ENCODE measurements at places on chromosomes 7 and 10.

DNA sequence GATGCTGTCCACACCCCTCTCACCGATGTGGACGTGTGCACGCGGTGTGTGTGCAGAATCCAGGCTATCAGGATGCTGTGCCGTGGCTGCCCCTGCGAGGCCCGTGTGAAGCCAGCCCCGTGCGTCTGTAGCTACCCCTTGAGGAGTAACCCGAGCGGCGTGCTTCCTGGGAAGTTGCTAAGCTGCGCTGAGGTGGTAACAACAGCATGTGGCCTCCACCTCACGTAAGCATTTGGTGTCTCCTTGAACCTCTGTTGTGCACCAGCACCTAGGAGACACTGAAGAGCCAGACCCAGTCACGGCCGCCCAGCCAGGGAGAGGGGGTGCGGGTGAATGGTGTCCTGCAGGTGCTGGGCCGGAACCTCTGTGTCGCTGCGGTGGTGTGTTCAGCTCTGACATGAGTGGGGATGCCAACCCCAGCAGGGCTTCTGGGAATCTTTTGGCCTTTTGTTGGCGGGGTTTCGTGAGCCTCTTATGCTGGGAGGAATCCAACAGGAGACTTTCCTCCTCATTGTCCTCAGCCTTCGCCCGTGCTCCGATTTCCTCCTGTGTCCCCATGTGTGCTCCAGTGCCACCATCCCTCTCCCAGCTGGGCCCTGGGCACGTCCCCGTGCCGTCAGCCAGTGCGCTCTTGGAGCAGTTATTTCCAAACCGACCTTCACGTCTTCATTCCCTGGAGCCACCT, 60.4 kb downstream of the DNAJB6 start:
- DNase-seq, result no peak

DNA sequence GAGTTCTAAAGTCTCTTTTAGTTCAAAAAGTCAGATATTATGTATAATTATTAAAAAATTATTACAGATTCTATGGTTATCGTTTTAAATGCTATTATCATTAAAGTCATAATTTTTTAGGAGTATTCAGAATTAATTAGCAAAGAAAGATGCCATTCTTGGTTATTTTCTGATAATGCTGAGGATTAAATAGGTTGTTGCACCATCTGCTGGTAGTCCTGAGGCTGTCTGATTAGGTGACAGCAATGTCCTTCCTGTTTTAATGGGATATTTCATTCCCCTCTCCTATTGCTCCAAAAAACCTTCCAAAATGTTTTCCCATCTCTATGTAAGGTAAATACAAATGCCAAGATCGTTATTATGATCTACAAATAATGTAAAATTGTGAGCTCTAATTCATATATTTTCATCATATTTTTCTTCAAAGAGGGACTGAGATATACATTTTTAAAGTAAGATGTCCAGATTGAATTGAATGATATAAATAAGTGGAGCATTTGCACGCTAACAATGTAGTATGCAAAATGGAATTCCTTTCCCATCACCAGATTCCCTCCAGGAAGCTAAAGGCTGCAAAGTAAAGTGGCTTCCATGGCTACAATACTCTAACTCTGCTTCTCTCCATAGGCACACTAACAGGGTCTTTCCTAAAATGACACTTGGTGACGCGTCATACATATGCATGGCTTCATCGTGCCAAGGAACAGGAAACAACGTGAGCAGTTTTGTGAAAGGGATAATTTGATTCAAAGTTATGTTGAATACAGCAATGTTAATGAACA, 58.8 kb upstream of the AKR1E2 start:
- DNase-seq, result no peak

DNA sequence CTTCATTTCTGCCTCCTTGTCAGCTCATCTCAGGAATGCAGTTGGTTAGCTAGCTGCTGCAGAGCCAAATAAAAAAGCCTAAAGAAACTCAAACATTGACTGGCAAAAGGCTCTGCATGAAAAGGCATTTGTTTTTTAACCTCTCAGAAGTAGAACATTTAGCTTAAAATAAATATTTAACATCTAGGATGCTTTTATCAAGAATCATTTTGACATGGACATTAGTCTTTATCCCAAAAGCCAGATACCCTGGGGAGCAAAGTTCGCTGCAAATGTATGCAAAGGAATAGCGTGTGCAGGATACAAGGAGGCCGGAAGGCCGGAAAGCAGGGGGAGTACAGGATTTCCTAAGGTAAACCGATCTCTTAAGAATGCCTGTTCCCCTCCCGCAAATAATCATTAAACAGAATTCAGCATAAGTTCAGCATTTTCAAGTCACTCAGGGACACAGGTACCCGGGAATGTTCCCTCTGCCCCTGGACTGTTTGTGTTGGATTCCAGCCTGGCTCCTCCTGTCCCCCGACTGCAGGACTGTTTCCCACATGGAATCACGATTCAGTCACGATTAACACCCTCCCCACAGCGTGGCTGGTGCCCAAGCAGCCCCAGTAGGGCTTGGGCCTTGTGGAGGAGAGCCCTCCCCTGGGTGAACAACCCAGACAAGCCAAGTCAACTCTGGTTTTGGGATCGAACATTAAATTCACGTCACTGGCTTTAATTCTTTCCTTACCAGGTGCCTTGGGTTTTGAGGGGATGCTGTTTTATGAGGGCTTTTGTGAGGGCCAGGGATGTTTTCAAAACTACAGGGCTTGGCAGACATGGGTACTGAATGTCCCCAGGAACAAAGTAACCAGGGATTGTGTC, 97.8 kb downstream of the HIPK2 start:
- no peak for DNase-seq

DNA sequence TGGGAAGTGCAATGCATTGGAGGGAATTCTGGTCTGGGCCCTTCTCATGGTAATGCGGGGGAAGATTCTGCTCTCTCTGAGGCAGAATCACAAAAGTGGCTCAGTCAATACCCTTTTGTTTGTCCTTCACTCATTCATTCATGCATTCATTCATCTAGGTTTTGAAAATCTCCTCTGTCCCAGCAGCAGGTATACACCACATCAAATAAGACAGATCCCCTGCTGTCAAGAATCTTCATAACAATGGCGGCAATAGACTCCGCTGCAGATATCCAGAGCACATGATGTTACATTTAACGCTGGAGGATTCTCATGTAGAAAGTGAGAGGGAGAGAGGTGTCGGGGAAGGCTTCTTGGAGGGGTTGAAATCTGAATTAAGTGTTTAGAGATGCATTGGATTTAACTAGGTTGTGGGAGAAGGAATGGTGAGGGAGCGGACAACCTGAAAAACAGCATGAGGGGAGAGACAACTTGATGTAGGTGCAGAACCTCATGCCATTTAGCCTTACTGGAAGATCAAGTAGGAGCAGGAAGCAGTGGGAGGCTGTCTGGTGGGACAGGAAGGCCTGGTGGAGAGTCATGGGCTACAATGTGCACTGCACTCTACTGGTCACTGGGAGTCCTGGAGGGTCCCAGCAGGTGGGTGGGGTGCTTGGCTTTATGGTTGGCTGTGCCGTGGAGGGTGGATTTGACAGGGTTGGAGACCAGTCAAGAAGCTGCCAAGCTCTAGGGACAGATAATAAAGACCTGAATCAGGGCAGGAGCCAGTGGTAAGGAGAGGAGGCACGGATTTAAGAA, 5.2 kb upstream of the FAM180A start:
- no peak for DNase-seq

DNA sequence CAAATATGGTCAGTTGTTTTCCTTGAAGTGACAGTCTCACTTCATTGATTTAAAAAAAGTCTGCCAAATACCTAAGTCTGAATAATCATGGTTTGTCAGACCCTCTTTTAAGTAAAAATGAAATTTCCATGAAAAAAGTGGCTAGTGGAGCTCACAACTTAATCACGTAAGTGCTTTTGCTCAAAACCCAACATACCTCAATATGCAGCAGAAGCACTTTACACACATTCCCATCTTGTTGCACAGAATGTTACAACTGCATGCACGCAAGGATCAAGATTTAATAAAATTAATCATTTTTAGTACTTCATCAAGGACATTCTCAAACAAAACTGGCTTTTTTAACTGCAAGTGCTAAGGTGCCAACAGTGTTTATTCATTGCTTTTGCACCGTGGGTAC, 21.6 kb downstream of the EZH2 start:
- DNase-seq, result no peak

DNA sequence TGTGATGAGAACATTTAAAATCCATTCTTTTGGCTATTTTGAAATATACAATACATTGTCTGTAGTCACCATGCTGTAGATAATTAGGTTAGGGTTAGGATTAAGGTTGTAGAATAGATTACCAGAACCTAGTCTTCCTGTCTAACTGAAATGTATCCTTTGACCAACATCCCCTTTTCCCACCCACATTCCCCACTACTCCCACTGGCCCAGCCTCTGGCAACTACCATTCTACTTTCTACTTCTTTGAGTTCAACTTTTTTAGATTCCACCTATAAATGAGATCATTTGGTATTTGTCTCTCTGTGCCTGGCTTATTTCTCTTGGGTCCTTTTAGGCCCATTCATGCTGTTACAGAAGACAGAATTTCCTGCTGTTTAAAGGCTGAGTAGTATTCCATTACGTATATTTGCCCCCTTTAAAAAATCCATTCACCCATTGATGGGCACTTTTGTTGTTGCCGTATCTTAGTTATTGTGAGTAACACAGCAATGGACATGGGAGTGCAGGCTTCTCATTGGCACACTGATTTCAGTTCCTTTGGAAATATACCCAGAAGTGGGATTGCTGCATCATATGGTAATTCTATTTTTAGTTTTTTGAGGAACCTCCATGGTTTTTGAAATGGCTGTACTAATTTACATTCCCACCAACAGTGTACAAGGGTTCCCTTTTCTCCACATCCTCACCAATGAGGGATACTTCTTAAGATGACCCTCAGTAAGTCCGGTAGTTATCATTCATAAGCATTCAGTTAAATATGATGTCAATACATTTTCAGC, 104.0 kb downstream of the RALA start:
- no peak for DNase-seq

DNA sequence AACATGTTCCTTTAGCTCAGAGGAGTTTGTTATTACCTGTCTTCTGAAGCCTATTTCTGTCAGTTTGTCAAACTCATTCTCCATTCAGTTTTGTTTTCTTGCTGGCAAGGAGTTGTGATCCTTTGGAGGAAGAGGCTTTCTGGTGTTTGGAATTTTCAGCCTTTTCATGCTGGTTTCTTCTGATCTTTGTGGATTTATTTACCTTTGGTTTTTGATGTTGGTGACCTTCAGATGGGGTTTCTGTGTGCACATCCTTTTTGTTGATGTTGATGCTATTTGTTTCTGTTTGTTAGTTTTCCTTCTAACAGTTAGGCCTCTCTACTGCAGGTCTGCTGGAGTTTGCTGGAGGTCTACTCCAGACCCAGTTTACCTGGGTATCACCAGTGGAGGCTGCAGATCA, 118.6 kb downstream of the PPP1R9A start:
- no peak for DNase-seq

- no peak for DNase-seq
Measured at GRCh38 chr10:129627442-129627841, 160.4 kb downstream of the MGMT start.

GRCh38 chr10:50394832-50395231, 143.5 kb upstream of the ASAH2 start:
- DNase-seq, result no peak

- DNase-seq, result no peak
Measured at GRCh38 chr7:37097983-37098382, 350.7 kb downstream of the ELMO1 start.

GRCh38 chr7:54541669-54542625, at the start of gene VSTM2A:
TSS of gene VSTM2A (plus strand) at chr7:54542375. CDS start at chr7:54542731, 356 bp downstream.
- DNase-seq, result no peak

DNA sequence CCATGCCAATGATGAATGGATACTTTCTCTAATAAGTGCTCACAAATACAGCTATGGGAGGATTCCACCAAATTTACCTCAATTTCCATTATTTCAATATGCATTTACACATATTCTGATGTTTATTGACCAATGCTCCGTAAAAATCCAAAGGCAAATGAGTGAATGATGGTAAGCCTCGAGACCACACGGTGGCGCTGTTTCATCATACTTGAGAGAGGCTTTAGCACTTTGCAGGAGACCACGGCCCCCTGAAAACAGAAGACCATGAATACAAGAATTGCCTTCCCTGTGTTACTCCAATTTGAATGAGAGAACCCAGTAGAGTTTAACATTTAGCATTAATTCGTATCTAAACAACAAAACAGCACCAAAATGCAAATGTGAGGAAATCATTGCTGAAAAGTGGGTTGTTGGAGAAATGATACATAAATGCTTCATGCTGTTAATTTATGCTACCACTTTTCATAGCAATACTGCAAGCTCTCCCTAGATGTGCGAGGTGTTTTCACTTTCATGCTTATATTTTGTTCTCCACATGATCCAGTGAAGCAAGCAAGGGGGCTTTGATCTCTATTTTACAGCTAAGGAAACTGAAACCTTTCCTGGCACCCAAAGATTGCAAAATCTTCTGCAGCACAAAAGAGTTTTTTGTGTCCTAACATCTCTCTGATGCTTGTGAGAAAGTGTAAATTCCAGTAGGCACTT, 35.4 kb downstream of the TRIL start:
- peak; percentile 27 for DNase-seq

GRCh38 chr10:117339578-117339977, 35.7 kb downstream of the PDZD8 start:
- DNase-seq, result no peak

- DNase-seq, result no peak
Measured at GRCh38 chr7:91710881-91711280, 169.6 kb downstream of the MTERF1 start.

GRCh38 chr10:69359594-69359993, 57.1 kb downstream of the TACR2 start:
- no peak for DNase-seq

GRCh38 chr7:20193873-20194272, 23.3 kb downstream of the MACC1 start:
- no peak for DNase-seq

DNA sequence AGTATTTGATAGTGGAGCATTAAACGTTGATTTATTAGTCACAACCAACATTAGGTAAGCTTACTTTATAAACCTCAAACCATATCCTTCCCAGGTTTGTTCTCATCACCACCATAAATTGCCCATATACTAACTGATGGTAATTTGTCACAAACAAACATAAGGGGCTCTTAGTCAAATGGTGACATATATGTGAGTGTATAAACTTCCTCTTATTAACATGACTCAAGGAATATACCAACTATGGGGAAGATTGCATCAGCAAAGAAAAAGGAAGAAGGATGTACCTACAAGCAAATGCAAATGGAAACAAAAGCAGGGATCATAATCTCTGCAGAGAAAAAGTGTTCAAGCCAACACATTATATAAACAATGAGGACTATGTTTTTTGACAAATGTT, 418.2 kb upstream of the AKR1E2 start:
- no peak for DNase-seq

DNA sequence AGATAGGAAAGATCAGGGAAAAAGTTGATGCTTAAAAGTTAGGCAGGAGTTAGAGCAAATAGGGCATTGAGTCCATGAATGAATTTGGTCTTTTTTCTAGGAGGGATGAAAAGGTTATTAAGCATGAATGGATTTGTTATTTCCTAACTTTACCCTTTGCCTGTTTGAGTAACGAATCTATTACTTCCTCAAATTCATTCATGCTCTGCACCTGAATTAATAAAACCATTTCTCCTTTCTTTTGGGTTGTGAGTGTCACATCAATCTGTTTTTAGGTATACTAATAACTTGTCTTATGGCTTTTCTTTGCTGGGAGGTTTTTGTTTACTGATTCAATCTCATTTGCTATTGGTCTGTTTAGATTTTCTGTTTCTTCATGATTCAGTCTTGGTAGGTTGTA, 1217.7 kb upstream of the CELF2 start:
- DNase-seq, result no peak

All from stimulated activated CD4-positive, alpha-beta T cell treated with anti-CD3 and anti-CD28 coated beads, Interleukin-1b, Interleukin-23, amount 100 ng/mL, for 1 hour (primary cell).